ENCODE measurements at places on chromosomes 11 and 22. TPM values are rescaled to one million over a fixed set of nuclear protein-coding genes. Genes with fewer than 3 reads are reported as not detected.

DNA sequence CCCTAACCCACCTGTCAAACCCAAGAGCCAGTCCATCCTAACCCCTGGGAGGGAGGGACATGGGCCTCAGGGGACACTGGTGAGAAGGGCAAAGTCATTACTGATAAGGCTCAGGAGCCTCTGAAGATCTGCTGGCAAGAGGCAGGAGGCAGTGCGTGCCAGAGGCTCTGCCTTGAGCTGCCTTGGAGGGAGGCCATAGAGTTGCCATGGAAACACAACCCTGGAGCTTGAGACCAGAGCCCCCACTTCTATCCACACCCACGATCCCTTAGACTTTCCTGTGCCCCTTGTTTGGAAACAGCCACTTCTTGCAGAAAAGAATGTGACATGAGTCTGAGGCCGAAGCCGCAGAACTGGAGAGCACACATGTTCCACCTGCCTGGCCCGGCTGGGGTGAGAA, 89.7 kb upstream of the CSNK2A3 start:
- ATAC-seq = no peak

- ATAC-seq = peak; percentile 7
These were observed 51.2 kb upstream of the ELF5 start for GRCh38 chr11:34564807-34565241.

Gene CCDC73
- 0.40 TPM for total RNA-seq

Gene F2
- total RNA-seq = not detected

- no peak for ATAC-seq
These were observed 60.6 kb downstream of the MICAL2 start for GRCh38 chr11:12170984-12171383.

Gene DDIAS
- 8.9 TPM for total RNA-seq

- ATAC-seq = no peak
These were observed 198.0 kb downstream of the DBX1 start for GRCh38 chr11:19962053-19962800.

DNA sequence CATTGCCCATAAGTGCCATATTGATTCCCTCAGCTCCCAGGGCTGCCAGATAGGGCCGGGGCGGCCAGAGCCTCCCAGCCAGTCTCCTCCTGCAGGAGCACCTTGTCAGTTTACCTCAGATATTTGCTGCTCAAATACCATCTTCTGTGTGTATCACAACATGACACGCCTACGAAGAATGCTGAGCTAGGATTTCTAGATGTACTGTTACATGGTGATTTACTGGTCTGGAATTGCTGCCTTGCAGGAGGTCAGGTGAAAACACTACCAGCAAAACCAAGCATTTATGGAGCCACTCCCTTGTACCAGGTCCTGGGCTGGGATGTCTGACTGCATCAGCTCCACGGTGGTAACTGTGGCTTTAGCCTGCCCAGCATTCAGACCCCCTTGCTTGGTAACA, 11.8 kb downstream of the MICAL3 start:
- peak; percentile 76 for ATAC-seq

Gene CD6
- 0.80 TPM for total RNA-seq

DNA sequence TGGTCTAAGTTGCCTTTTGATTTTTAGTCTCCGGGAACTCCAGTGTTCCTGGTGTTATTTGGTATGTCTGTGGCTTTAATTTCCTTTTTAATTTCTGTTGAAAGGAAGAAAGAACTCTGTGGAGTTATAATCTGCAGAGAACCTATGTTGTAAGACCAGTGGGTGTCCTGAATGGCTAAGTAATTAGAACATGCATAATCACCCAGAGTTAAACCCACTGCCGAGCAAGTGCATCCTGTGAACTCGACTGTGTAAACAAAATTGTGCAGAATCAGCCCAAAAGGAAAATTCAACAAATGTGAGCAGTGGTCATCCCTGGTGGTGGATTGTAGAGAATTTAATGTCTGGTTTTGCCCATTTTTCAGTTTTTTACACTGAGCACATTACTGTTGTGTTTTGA, 162.5 kb downstream of the COMMD9 start:
- ATAC-seq = no peak

DNA sequence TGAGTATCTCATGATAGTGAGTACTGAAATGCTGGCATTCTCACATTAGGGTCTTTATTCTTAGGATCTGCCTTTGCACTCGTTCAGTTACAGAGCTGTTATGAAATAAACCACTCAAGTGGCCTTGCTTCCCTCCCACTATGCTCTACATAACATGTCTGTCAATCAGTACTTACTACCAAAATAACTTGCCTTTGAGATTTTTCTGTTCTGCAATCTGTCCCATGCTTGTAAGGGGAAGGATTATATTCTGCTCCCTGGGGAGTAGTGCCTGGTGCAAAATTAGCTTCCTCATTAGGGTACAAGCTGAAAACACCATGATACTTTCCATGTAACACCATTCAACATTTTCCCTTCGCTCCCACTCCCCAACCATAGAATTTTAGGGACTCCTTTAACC, 1.9 kb upstream of the GRAP2 start:
- ATAC-seq = peak; percentile 25

Gene CD3E
- total RNA-seq = 1.2 TPM

Gene MPEG1
- 1.8 TPM for total RNA-seq

Gene NLRP14
- total RNA-seq = not detected

GRCh38 chr11:10392095-10393079, 62.7 kb upstream of the AMPD3 start:
- ATAC-seq = no peak

GRCh38 chr11:68552542-68552941, 92.0 kb downstream of the PPP6R3 start:
- ATAC-seq = no peak

Gene MRGPRX3
- 1.9 TPM for total RNA-seq

DNA sequence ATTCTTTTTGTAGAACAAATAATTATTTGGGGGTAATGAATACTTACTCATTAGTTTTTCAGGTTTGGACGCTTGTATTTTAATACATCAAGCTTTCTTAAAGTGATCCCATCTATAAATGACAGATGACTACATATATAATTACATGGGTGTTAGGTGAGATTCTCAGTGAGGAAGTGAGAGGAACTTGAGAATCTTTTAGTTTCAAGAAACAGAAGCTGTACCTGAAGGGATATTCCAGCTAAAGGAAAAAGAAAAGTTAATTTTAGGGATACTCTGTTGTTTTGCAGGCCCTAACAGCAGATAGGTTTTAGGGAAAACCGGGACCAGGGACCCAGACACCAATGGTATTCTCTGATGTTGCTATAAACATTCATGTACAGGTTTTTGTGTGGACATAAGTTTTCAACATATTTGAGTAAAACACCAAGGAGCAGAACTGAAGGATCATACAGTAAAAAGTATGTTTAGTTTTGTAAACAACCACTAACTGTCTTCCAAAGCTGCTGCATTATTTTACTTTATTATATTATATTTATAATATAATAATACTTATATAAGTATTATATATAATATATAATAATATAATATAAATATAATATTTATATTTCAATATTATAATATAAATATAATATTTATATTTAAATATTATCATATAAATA, 24.1 kb upstream of the PHOX2A start:
- no peak for ATAC-seq

Gene LGR4
- 22.8 TPM for total RNA-seq

DNA sequence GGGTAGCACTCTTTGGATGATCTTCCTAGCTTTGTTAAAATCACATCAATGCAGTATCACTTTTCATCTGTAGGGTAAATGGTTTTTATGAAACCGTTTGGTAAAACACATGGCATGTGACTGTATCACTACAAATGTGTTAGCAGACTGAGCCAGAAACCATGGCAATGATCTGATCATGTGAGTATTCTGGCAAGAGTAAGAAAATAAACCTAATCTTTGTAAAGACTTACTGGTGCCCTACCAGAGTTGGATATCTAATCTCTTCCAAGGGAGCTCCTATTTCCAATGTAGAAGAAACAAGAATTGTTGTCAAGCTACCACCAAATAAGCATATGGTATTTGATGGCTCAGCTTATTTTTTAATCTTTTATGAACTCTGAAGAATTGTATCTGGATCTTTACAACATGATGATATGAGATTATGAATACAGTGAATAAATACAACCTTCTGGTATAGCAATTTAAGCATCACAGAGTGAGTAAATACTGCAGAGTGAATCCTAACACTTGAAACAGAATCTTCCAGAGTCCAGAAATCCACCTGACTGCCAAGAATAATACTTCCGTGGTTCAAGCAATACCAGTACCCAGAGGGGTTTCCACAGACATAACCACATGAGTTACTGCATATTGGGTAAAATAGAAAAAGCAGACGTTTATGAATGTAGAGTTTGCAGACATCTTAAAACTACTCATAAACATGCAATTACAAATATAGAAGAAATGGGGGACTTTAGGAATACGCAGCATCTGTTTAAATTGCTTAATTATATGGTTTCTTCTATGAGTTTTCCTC, 238.8 kb downstream of the TTC28 start:
- no peak for ATAC-seq

Gene ADAMTS15
- 2.0 TPM for total RNA-seq

Gene SCGB1A1
- total RNA-seq = 0.48 TPM

Gene POTEH
- not detected for total RNA-seq

DNA sequence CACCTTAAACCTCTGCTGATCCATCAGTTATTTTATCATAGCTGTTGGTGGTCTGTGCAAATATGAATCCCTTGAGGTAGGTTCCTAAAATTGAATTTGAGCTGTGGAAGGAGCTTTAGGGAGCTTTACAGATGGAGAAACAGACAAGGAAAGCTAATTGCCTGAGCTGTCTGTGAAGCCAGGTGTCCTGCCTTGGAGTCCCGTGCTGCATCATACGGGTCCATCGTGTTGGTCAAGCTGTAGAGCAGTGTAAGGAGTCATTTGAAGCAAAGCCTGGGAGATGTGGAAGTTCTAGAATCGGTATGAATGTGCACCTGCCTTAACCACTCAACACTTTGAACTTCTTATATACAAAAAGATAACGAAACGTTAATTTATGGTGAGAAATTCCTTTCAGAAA, 1.0 kb downstream of the POLA2 start:
- no peak for ATAC-seq

Gene CRYBA4
- total RNA-seq = not detected

DNA sequence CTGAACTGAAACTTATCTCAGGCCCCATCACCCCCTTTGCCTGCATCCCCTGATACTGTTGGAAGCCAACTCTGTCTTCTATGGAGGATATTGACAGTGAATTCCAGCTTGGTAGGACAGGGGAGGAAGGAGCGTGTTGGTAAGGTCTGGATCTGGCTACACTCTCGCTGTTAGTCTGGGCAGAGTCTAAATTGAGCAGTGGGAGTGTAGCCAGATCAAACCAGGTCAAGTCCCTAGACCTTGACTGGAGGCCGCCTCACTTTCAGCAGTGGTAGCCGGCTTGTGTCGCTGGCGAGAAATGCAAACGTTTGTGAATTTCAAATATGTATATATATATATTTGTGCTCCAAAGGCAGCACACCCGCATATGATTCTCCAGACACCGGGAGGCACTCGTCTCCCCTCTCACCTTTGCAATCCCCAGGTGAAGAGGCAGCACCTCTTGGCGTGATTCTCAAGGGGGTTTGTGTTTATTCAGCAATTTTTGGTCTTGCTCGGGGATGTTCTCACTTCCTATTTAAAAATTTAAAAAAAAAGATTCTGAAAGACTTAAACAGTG, 26.7 kb downstream of the DHCR7 start:
- no peak for ATAC-seq

DNA sequence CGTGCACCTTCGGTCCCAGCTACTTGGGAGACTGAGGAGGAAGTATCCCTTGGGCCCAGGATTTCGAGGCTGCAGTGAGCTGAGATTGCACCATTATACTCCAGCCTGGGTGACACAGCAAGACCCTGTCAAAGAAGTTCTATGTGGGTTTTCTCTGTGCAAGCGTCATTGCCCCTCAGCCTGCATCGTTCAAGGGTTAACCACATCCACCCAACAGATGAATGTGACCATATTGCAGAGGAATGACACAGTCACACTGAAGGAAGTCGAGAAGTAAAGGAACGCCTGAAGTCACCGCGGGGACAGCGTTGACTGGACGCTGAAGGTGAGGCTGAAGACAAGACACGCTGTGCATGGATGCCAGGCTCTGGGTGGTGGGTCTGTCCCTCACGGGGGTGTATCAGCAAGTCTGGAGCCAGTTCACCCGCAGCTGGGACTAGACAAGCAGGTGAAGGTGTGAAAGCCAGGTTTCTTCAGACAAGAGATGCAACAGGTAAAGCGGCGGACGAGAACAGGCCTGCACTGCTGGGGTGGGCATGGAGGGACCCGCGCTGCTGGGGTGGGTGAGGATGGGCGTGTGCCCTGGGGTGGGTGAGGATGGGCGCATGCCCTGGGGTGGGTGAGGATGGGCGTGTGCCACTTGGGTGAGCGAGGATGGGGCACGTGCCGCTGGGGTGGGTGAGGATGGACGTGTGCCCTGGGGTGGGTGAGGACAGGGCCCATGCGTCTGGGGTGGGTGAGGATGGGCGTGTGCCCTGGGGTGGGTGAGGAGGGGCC, 36.5 kb upstream of the TOLLIP start:
- ATAC-seq = no peak

Gene CACNA1I
- 0.08 TPM for total RNA-seq

- ATAC-seq = no peak
These were observed 13.7 kb downstream of the CRY2 start for GRCh38 chr11:45860764-45861510.

- no peak for ATAC-seq
These were observed 126.7 kb downstream of the CTTN start for GRCh38 chr11:70525006-70525405.
